Suprapubic skin (tissue), 4 donors: ENCODE measurements at places on chromosomes 4 and X. TPM values are rescaled to one million over a fixed set of nuclear protein-coding genes. Genes with fewer than 3 reads are reported as not detected.

- DNase-seq: no peak
- H3K4me3 ChIP-seq: no peak overlapping the region
- H3K4me1 ChIP-seq: peaks cover 33% of the 10 kb centered on the region
- no peak overlapping the region for H3K27ac ChIP-seq
- H3K36me3 ChIP-seq: no peaks in the 10 kb centered on the region
Observed at GRCh38 chr4:6905516-6906445, 3.8 kb upstream of the TBC1D14 start.

GRCh38 chr4:15665753-15666365 is 10.7 kb upstream of the FBXL5 start:
- no peak for DNase-seq
- peaks cover 9% of the 10 kb centered on the region for H3K4me1 ChIP-seq
- H3K4me3 ChIP-seq: no peak overlapping the region
- H3K27me3 ChIP-seq: no peaks in the 10 kb centered on the region

DNA sequence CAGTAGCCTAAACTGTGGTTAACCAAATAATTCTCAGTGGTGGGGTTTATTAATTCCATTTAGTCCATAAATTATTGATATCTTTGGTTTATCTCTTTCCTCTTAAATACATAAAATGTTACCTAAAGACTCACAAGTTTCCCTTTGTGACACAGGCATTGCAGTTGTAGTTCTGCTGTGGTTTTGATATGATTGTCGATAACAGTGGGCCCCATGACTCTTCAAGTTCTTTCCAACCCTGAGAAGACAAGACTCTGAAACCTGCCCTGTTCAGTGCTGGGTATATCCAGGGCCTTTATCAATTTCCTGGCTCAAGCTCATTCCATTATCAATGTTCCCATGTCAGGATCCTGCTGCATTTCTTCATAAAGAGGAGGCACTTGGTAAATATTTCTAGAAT is 117.9 kb upstream of the TBC1D9 start:
- no peaks in the 10 kb centered on the region for H3K4me1 ChIP-seq
- no peak overlapping the region for H3K27ac ChIP-seq
- H3K36me3 ChIP-seq: no peaks in the 10 kb centered on the region
- no peak overlapping the region for H3K4me3 ChIP-seq

DNA sequence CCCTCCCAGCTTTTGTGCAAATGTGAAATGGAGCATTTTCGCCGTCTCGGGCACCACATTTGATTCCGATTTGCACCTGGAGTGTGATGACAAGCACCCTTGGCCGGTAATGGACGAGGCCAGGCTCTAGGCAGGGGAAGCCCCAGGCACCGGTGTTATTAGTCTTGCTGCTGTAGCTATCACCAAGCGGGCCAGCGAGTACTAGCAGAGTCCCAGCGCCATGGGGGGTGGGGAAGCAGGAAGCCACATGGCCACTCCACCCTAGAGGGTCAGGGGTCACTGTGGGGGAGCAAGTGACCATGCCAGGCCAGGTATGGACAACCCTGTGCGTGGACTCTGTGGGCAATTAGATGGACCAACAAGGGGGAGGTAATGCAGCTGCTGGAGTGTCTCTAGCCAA is 88.8 kb downstream of the CPZ start:
- DNase-seq: no peak
- peaks cover 19% of the 10 kb centered on the region for H3K27me3 ChIP-seq
- H3K36me3 ChIP-seq: no peaks in the 10 kb centered on the region
- H3K4me3 ChIP-seq: no peak overlapping the region
- no peaks in the 10 kb centered on the region for H3K4me1 ChIP-seq
- no peak overlapping the region for H3K27ac ChIP-seq

DNA sequence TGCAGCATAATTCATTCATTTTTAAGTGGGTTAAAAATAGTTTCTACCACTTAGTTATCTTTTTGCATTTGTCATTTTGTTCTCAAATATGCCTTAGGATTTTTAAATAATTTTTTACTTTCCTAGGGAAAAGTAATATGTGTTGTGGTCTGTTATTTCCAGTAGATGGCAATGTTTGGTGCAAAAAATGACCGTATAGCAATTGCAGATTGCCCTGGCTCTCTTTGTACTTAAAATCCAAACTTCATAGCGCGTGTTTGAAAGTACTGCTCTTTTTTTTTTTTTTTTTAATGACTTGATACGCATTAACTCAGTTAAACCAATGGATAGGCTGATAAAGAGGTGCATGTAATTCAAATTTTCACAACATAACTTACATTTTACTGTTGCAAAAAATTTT is 74.4 kb upstream of the RBMX start:
- H3K27ac ChIP-seq: no peak overlapping the region
- H3K27me3 ChIP-seq: no peaks in the 10 kb centered on the region
- no peaks in the 10 kb centered on the region for H3K36me3 ChIP-seq
- H3K4me1 ChIP-seq: no peaks in the 10 kb centered on the region
- no peak overlapping the region for H3K4me3 ChIP-seq

UGT2B10 gene
- total RNA-seq: not detected

CCDC120 gene
- 37.5 TPM for total RNA-seq

CFP gene
- 4.5 TPM for total RNA-seq

NAP1L3 gene
- total RNA-seq: 1.4 TPM

TMPRSS11F gene
- total RNA-seq: 14.7 TPM

PRSS12 gene
- total RNA-seq: 8.0 TPM

MAGEC1 gene
- not detected for total RNA-seq
